ENCODE measurements at places on chromosomes 13 and 19.

- no peak for DNase-seq
Observed at GRCh38 chr13:87147076-87147475, 524.1 kb upstream of the SLITRK5 start.

- no peak for DNase-seq
Observed at GRCh38 chr13:106241974-106242953, 293.2 kb downstream of the EFNB2 start.

GRCh38 chr13:48876289-48876688, 99.4 kb upstream of the FNDC3A start:
- DNase-seq: no peak

- DNase-seq: no peak
Observed at GRCh38 chr13:43815204-43815603, 28.4 kb upstream of the ENOX1 start.

GRCh38 chr13:44426461-44426860, 52.8 kb downstream of the SERP2 start:
- no peak for DNase-seq

Data from thoracic aorta (tissue), 2 donors.